ENCODE measurements at places on chromosomes 2 and 18.

DNA sequence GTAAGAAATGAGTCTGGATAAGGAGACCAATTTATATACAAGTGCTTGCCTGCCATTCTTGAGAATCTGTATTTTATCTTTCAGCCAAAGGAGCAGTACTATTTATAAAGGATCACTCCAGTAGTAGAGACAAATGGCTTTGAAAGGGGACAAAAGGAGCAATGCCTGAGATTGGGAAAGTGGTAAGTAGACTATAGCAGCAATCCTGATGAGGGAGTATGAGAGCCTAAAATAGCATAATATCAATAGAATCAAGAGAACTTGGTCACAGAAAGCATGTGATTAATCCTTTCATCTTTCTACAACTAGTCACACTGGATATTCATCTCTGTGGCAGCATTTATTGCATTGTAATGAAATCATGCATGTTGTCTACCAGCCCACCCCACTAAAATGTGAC, 20.2 kb downstream of the NRXN1 start:
- no peaks in the 10 kb centered on the region for H3K27me3 ChIP-seq
- peaks cover 44% of the 10 kb centered on the region for H3K4me1 ChIP-seq
- no peak for DNase-seq

DNA sequence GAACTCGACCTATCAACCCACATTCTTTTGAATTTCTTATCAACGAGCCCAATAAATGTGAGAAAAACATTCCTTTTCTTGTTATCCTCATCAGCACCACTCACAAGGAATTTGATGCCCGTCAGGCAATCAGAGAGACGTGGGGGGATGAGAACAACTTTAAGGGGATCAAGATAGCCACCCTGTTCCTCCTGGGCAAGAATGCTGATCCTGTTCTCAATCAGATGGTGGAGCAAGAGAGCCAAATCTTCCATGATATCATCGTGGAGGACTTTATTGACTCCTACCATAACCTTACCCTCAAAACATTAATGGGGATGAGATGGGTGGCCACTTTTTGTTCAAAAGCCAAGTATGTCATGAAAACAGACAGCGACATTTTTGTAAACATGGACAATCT, 378.2 kb downstream of the STK39 start:
- H3K27me3 ChIP-seq = no peaks in the 10 kb centered on the region
- DNase-seq = no peak
- no peak overlapping the region for H3K27ac ChIP-seq
- H3K4me1 ChIP-seq = no peaks in the 10 kb centered on the region

DNA sequence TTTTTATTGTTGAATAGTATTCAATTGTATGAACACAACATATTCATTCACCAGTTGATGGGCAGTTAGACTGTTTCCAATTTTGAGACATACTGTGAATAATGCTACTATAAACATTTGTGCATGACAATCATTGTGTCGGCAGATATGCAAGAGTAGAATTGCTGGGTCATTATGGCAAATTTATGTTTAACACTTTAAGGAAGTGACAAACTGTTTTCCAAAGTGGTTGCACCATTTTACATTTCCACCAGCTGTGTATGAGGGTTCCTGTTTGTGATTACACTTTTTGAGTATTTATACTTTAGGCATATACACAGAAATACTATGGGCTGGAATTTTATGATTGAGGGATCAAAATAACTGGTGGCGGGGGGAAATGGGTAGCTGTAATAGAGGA, 61.2 kb downstream of the MAP4K3 start:
- H3K36me3 ChIP-seq = peaks cover 23% of the 10 kb centered on the region
- H3K27me3 ChIP-seq = no peaks in the 10 kb centered on the region
- H3K27ac ChIP-seq = no peak overlapping the region

DNA sequence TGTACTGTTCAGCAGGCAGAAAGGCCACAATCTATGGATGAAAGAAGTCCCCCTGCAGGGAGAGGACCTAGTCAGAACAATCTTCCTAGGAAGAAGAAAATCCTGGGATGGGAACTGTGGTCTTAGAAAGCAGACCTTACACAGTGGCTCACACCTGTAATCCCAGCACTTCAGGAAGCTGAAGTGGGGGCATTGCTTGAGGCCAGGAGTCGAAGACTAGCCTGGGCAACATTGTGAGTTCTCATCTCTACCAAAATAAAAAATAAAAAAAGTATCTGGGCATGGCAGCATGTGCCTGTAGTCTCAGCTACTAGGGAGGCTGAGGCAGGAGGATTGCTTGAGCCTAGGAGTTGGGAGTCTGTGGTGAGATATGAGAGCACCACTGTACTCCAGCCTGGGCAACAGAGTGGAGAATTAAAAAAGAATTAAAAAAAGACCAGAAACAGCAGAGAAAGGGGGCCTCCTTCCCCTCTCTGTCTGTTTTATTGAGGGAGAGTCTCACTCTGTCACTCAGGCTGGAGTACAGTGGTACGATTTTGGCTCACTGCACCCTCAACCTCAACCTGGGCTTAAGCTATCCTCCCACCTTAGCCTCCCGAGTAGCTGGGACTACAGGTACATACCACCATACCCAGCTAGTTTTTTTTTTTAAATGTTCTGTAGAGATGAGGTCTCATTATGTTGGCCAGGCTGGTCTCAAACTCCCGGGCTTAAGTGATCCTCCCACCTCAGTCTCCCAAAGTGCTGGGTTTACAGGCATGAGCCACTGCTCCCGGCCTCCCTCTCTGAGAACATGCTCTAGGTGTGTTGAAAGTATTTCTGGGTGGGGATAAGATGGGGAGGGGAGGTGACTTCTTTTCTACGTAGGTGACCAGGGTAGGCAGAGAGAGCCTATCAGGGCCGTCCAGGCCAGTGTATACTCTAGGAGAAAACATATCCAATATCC, 7.4 kb downstream of the RHOB start:
- DNase-seq = no peak
- H3K36me3 ChIP-seq = no peaks in the 10 kb centered on the region
- H3K27me3 ChIP-seq = peaks cover 55% of the 10 kb centered on the region
- H3K4me3 ChIP-seq = no peak overlapping the region
- no peak overlapping the region for H3K27ac ChIP-seq

GRCh38 chr18:24991141-24992060, 360.6 kb downstream of the ZNF521 start:
- no peak for DNase-seq
- H3K4me1 ChIP-seq = peaks cover 24% of the 10 kb centered on the region
- H3K36me3 ChIP-seq = no peaks in the 10 kb centered on the region

GRCh38 chr18:69414184-69414583, 13.5 kb downstream of the DOK6 start:
- H3K4me3 ChIP-seq = no peak overlapping the region
- H3K27me3 ChIP-seq = no peaks in the 10 kb centered on the region
- H3K36me3 ChIP-seq = no peaks in the 10 kb centered on the region
- H3K4me1 ChIP-seq = no peaks in the 10 kb centered on the region
- no peak for DNase-seq

DNA sequence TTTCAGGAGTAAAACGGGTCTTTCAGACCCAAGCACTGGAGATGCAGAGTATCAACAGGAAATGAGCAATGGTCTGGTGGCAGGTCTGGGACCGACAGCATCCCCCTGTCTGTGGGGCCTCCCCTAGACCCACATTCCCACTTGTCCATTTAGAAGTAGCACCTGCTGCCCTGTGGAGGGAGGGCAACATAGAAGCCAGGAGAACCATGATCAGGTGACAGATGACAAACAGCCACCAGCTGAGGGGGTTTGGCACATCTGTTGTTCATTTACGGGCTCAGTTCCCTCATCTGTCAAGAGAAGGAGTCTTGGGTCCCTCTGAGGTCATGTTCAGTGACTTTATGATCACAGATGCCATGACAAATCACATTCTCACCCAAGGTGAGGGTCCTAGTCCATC, 77.9 kb upstream of the SLC66A3 start:
- peaks cover 5% of the 10 kb centered on the region for H3K27me3 ChIP-seq
- no peaks in the 10 kb centered on the region for H3K4me1 ChIP-seq
- no peak for DNase-seq
- no peaks in the 10 kb centered on the region for H3K36me3 ChIP-seq
- no peak overlapping the region for H3K4me3 ChIP-seq

GRCh38 chr2:192072261-192072660, 122.5 kb downstream of the TMEFF2 start:
- no peak overlapping the region for H3K27ac ChIP-seq
- no peaks in the 10 kb centered on the region for H3K36me3 ChIP-seq
- H3K4me1 ChIP-seq = no peaks in the 10 kb centered on the region

GRCh38 chr2:25738383-25739343, 65.3 kb upstream of the DTNB start:
- H3K4me1 ChIP-seq = peaks cover 57% of the 10 kb centered on the region
- no peak for DNase-seq
- H3K4me3 ChIP-seq = no peak overlapping the region
- no peaks in the 10 kb centered on the region for H3K36me3 ChIP-seq
- H3K27ac ChIP-seq = no peak overlapping the region

GRCh38 chr2:116717832-116718231, 1096.7 kb upstream of the DDX18 start:
- no peak overlapping the region for H3K27ac ChIP-seq
- no peaks in the 10 kb centered on the region for H3K27me3 ChIP-seq
- no peaks in the 10 kb centered on the region for H3K36me3 ChIP-seq
- H3K4me1 ChIP-seq = no peaks in the 10 kb centered on the region
- H3K4me3 ChIP-seq = no peak overlapping the region

DNA sequence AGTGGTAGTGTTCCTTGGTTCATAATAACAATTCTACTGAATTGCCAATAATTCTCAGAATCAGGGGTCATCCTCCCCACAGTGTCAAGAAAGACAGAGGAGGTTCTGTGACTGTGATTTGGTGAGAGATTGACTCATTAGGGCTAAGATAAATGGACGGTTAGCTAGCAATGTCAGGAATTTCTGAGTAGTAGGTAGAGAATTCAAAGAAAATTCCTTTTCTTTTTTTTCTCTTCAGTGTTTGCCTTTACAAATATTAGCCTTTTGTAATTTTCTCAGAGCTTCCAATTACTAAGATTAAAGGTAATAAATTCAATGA, 16.8 kb upstream of the CRIM1 start:
- no peak for DNase-seq
- no peaks in the 10 kb centered on the region for H3K4me1 ChIP-seq
- H3K27ac ChIP-seq = no peak overlapping the region
- H3K4me3 ChIP-seq = no peak overlapping the region
- no peaks in the 10 kb centered on the region for H3K36me3 ChIP-seq

- H3K27ac ChIP-seq = no peak overlapping the region
- DNase-seq = no peak
- no peak overlapping the region for H3K4me3 ChIP-seq
Observed at GRCh38 chr2:25521126-25521525, 152.3 kb downstream of the DTNB start.

DNA sequence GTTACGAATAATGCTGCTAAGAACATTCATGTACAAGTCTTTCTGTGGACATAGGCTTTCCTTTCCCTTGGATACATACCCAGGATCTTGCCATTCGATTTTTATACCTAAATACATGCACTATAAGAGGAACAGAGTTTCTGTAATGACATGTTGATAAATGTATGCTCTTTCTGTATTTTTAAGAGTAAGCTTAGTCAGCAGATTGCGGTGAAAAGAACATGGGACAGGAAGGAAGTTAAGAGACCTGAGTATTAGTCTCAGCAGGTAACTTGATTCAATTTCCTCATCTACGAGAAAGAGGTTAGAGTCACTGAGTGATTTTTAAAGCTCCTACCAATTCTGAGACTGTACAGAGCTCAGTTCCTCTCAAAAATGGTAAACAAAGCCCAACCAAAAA, 2.6 kb upstream of the TLK1 start:
- H3K27me3 ChIP-seq = no peaks in the 10 kb centered on the region
- H3K4me3 ChIP-seq = no peak overlapping the region
- no peak overlapping the region for H3K27ac ChIP-seq
- DNase-seq = no peak
- peaks cover 6% of the 10 kb centered on the region for H3K4me1 ChIP-seq

DNA sequence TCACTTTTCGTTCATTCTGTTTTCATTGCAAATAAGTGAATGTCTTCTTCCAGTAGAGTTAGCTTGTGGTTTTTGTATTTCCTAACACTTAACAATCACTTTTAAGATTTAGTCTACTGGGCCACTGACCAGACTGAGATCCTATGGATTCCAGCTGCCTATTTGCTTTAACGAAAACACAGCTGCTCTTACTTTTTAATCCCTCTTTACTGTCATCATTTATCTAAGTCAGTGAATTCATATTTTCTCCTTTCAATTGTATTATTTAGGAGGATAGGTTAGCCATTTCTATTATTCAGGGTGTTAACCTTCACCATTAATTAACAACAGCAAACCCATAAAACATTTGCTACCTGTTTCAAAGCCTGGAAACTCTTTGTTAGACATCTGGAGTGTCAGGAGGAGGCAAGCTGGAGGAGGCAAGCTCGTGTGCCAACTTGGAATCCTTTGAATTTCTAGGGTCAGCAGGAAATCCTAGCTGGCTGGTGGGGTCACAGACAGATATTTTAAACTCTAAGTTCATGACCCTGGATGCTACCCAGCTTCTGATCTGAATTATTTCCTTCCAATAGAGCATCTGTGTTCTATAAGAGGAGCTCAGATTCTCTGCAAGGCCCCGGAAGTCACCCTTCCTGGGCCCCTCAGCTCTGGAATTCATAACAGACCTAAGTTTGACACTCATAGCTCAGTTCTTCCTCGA, 385.3 kb downstream of the RBM43 start:
- H3K36me3 ChIP-seq = no peaks in the 10 kb centered on the region
- H3K27ac ChIP-seq = no peak overlapping the region
- peak; percentile 3 for DNase-seq

GRCh38 chr2:158325031-158325781, 131.3 kb downstream of the CCDC148 start:
- no peak for DNase-seq
- no peaks in the 10 kb centered on the region for H3K36me3 ChIP-seq
- H3K27ac ChIP-seq = no peak overlapping the region

DNA sequence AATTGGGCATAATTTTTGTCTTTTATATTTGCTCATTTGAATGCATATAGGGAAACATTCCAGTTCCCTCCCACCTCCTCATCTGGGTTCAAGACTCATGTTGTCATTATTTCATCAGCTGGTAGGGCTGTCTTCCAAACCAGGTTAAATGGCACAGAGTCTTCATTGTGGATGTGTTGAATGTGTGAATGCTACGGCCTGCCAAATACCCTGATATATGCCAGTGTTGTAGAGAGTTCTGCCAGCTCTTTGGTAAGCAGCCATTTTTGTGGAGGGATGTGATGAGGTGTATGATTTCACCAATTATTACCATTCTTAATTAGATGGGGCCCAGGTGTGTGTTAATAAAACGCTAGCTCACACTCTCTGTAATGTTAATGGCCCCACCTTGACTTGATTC, 121.7 kb downstream of the LYPD6B start:
- no peak for DNase-seq
- peaks cover 3% of the 10 kb centered on the region for H3K4me1 ChIP-seq
- H3K4me3 ChIP-seq = no peak overlapping the region
- no peaks in the 10 kb centered on the region for H3K36me3 ChIP-seq
- no peak overlapping the region for H3K27ac ChIP-seq

DNA sequence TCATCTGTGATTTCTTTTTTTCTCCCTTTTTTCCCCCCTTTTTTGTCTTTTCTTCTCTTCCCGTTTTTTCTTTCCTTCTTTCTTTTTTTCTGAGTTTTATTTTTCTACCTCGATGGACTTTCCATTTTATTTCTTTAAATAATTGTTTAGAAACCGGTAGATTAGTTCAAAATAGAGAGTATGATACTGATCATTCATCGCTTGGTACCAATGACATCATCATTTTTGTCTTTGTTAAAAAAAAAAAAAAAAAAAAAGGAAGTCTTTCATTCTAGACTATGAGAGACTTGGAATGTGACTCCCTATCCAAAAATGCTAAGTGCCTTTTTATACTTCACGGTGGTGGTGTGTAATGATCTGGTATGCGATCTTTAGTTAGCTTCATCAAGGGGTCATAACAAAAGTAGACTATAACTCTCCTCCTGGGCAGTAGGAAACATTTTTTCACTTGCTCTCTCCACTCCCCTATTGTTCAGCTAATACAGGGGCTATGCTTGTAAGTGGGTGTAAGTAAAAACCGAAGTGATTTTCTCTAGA, 1517.5 kb upstream of the ZEB2 start:
- H3K36me3 ChIP-seq = no peaks in the 10 kb centered on the region
- H3K4me3 ChIP-seq = no peak overlapping the region
- H3K4me1 ChIP-seq = peaks cover 22% of the 10 kb centered on the region
- H3K27ac ChIP-seq = no peak overlapping the region

Measured in neural progenitor cell (in vitro differentiated cells).